ENCODE measurements at places on chromosomes 12 and 14.

DNA sequence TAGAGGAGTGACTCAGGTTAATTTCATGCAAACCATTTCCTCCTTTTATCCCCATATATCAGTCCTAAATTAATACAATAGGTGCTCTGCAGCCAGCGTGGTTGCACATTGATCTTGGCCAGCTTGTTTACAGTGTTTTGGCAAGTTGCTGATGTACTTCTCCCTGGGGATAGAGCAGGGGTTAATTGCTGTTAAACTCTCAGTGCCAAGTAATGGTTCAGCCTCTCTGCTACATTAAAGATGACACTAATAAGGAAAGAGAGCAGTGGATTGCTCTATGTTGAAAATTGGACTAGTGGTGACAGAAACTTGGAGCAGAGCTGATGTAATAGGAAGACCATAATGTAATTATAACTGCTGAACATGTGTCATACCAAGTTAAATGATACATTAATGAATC lies 717.5 kb downstream of the RERGL start:
- no peak for DNase-seq

GRCh38 chr12:47750229-47750798 lies 8.4 kb downstream of the RAPGEF3 start:
- DNase-seq: no peak

DNA sequence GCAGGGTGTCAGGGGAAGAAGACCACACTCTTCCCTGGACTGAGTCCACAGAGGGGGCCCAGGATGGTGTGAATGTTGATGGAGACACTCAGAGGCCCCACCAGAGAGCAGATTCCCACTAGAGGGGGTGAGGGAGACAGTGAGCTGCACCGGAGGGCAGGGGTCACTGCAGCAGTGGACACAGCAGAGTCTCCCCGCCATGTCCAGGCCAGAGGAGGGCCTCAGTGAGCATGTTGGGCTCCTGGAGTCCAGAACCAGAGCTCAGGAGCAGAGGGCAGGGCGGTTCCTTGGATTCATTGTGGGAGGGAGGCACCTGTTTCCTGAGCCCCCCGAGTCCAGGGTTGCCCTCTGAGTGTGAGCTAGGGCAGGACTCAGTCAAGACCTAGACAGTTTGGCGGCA lies 1.8 kb upstream of the KRT82 start:
- no peak for DNase-seq

GRCh38 chr12:49428793-49429192 lies 61.5 kb downstream of the SPATS2 start:
- DNase-seq: peak; percentile 54

GRCh38 chr12:108180255-108181094 lies 51.4 kb downstream of the WSCD2 start:
- DNase-seq: no peak

DNA sequence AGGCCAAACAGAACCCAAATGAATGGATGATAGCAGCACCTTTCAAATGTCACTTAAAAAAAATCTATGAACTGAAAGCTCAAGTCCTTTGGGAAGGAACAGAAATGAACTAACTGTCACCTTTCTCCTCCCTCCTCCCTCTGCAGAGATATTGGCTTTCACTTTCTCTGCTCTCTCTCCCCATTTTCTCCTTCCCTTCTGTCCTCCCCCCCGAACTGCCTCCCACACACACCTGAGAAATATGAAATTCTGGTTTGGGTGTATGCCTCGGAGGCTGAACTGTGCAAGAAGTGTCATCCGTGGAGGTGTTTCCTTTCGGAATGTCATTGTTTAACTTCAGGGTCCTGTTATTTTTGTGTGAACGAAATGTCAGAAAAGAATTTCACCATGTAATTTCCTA lies 87.8 kb downstream of the NEDD1 start:
- DNase-seq: no peak

GRCh38 chr12:100824476-100824875 lies 29.9 kb downstream of the ANO4 start:
- no peak for DNase-seq

- no peak for DNase-seq
Observed at GRCh38 chr14:67357186-67357968, 2.2 kb downstream of the ATP6V1D start.

GRCh38 chr12:77861317-77861716 lies 30.6 kb downstream of the NAV3 start:
- DNase-seq: no peak

GRCh38 chr12:10363914-10364814 lies 25.7 kb downstream of the KLRK1 start:
- DNase-seq: no peak

DNA sequence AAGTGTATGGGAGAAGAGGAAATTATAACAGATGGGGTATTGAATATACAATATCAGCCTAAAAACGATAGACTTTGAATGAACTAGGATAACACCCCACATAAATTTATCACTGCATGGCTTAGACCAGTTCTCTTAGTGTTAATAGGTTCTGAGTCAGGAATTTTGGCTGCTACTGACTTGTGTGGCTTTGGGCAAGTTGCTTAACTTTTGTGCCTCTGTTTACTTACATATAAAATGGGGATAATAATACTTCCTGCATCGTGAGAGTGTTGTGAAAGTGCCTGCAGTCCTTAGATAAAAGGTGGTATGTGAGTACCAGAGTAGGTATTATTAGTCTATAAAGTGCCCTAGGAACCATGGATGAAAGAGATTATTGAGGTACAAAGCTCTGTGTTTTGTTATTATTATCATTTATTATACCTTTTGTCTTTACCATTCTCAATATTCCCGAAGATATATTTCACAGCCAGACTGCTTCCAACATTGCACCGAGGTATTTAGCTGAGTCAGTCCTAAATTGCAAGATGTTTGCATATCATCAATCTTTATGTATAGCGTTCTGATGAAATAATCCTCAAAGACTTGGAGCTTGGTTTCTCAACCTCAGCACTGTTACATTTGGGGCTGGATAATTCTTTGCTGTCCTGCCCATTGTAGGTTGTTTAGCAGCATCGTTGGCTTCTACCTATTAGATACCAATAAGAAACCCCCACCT lies 2.3 kb upstream of the PAWR start:
- DNase-seq: no peak

DNA sequence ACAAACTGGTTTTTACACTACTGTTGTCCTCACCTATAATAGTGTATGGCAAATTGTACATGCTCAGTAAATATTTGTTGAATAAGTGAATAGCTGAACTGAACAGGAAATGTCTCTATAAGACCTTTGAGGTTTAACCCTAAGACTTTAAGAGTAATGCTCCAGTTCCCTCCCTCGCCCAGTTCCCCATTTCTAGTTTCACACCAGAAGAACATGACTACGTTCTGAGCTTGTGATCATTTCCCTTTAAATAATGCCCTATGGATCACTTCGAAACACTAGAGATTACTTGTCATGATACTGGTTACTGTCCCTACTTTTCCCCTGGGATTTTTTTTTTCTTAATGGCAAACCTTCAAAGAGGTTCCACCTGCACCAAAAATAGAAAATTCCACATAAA lies 69.3 kb downstream of the PRKD1 start:
- no peak for DNase-seq

GRCh38 chr12:40645361-40645760 lies 46.9 kb upstream of the CNTN1 start:
- DNase-seq: no peak

DNA sequence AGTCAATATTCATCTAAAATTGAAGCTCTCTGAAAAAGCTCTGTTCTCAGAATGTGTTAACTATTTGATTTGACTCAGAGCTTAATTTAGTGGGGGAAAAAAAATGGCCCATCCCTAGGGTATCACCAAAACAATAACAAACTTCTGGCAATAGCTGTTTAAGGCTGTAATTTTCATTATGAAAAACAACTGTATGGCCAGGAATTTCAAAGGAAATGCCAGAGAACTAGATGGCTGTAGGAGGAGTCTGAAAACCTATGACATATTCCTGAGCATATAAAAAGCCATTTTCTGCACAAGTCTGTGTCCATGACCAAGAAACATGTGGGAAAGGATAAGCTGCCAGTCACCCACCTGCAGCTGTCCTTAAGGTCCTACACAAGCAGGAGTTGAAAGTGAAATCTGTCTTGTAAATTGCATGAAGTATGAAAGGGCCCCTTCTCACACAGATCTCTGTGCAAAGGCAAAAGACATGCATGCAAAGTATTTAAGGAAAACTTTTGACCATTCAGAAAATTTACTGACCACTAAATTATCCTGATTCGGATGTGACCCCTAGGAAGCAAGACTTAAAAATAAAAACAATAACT lies 299.1 kb downstream of the BTG1 start:
- no peak for DNase-seq

DNA sequence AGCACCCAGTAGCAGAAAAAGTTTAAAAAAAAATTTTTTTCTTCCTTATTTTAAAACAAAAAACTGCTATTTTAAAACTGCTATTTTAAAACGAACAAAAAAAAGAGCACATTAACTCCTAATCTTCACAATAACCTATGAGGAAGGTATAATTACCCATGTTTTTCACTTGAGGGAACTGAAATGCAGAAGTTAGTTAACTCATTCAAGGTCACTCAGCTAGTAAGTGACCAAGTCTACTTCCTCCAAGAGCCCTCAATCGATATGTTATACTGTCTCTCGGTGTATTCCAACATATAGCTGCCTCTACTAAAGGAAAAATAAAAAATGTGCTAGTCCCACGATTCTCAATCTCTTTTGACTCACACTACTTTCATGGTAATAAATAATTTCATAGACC lies 7.8 kb downstream of the RPAP3 start:
- DNase-seq: no peak

GRCh38 chr12:101759396-101760047 lies 20.3 kb upstream of the SYCP3 start:
- no peak for DNase-seq

DNA sequence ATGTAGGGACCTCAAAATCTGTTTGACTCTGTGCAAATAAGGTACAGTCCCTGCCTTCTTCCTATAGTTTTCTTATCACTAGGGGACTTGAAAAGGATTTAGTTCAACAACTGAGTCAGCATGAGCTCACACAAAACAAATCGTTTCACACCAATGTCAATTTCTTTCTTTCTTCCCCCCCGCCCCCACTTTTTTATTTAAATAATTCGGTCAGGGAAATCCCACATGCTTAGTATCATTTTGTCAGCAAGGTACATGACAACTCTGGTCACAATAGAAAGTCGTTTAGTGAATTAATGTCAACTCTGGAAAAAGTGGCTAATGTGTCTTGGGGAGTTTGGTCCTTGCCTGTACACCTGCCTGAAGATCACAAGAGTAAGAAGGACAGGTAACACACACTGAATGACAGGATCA lies 232.2 kb upstream of the PLEKHG7 start:
- DNase-seq: no peak

DNA sequence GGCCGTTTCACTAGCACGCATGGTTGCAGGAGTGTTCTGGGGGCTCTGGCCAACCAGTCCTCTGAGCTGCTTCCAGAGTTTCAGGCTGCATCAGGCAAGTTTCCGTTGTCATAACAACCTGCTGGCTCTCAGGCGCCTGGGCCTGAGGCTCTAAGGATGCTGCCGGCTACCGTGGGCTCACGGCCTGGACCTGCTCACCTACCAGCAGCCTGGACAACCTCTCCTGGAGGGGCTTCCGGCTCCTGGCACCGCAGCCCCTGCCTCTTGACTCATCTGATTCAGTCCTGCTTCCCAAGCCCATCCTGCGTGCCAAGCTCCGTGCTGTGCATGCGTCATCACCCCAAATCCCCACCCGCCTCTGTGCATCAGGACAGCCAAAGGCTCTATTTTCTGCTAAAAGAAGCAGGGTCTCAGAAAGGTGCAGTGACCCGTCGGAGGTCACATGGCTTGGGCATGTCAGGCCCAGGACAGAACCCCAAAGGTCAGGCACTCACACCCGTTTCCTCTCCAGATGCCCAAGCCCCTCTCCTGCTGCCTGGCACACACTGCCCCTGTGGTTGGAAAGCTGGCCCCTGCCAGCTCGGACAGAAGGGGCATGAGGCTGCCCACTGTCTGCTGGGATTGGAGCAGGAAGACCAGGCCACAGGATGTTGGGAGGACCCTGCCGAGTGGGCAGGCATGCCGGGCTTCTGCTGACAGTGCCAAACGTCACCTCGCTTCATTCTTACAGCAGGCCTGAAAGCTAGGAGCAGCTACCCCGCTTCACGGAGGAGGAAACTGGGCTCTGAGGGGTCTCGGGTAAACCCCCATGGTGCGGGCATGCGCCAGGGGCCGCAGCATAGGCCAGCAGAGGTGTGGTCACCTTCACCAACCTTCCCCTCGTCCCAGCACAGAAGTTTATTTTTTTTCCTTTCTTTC lies 5.7 kb downstream of the BEGAIN start:
- DNase-seq: no peak

GRCh38 chr14:65095633-65096205 lies 6.6 kb downstream of the MAX start:
- peak; percentile 30 for DNase-seq

DNA sequence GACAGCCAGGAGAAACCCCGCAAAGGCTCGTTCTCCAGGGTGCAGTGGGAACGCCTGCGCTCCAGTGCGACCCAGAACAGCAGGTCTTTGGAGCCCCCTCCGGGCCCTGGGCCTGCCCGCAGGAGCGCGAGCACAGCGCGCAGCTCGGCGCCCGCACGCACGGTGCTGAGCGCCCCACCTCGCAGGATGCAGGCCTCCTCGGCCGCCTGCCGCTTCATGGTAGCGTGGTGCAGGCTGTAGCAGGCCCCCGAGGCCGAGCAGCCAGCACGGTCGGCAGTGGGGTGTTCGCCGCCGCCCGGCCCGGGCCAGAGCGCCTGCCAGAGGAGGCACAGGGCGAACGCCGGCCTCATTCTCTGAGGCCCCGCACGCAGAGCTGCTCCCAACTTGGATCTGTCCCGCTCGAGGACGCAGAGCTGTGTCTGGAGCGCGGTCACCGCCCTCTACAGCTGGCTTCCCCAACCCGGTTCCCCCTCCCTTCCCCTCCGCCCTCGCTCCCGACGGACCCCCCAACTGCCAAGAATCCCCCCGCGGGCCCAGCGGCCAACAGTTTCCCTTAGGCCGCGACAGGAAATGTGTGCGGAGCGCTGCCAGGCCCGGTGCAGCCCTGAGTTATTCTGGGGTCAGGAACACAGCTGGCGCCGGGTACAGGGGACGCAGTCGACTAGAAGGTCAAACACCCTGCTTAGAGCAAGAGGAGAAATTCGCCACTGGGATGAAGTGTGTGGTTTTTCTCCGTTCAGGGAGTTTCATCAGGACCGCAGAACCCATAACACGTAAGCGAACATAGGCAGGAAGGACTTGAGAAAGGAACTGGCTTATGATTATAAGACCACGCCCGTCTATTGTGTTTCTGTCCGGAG lies at the start of gene CLEC14A:
Gene CLEC14A, minus strand, starts transcription at position 421 of the 860 bp plus-strand sequence. Its CDS starts 71 bp downstream, at position 350.
- no peak for DNase-seq

- DNase-seq: peak; percentile 50
Observed at GRCh38 chr12:91984556-91984955, 161.1 kb downstream of the BTG1 start.

All from non-pigmented ciliary epithelial cell (primary cell).